Right lobe of liver (tissue), 6 donors: ENCODE measurements at places on chromosomes 3 and 15.
A peak's percentile ranks its signal among the peaks of the same experiment; 100 is the strongest.

- DNase-seq: no peak
Measured at GRCh38 chr3:56951366-56951765, 109.1 kb upstream of the SPATA12 start.

GRCh38 chr3:30222441-30222840 is 384.0 kb upstream of the TGFBR2 start:
- DNase-seq: no peak

GRCh38 chr3:184491867-184492615 is 69.5 kb upstream of the EPHB3 start:
- DNase-seq: no peak

DNA sequence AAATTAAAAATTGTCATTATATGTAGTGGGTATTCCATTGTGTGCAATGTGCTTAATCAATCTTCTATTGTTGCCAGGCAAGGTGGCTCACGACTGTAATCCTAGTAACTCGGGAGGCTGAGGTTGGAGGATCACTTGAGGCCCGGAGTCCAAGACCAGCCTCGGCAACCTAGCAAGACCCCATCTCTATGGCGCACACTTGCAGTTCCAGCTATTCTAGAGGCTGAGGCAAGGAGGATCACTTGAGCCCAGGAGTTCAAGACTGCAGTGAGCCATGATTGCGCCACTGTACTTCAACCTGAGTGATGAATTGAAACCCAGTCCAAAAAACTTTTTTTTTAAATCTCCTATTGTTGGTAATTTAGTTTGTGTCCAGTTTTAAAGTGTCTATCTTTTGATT is 33.4 kb upstream of the ABHD2 start:
- DNase-seq: no peak

- DNase-seq: no peak
Measured at GRCh38 chr3:155519078-155519477, 225.6 kb upstream of the STRIT1 start.

GRCh38 chr15:74383695-74384565 is 16.5 kb upstream of the CYP11A1 start:
- DNase-seq: no peak

DNA sequence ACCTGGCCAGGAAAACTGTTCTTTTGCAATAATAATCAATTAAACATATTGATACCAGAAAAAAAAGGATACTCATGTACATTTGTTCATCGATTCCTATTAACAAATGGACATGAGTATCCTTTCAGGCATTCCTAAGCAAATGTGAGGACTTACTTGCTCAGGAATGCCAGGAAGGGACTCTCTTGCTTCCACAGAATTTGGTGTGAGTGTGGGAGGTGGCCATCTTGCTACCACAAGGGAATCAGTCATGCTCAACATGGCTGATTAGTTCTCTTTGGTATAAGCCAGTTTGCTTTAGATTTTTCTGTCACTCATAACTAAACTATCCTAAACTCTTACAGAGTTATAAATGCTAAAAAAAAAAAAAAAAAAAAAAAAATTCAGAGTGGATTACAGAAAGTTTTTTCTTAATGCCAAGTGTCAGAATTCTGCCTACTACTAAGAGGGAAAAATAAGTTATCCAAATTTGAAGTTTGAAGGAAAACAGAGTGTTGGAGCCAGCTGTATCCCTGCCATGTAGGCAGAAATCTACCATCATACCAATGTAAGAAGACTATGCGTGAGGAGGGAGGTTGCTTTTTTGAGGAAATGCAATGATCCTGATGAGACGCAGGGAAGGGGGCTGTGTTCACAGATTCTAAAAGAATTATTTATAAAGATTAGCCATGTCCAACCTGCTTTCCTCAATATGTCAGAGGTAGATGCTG is 98.7 kb downstream of the PLD1 start:
- DNase-seq: no peak

DNA sequence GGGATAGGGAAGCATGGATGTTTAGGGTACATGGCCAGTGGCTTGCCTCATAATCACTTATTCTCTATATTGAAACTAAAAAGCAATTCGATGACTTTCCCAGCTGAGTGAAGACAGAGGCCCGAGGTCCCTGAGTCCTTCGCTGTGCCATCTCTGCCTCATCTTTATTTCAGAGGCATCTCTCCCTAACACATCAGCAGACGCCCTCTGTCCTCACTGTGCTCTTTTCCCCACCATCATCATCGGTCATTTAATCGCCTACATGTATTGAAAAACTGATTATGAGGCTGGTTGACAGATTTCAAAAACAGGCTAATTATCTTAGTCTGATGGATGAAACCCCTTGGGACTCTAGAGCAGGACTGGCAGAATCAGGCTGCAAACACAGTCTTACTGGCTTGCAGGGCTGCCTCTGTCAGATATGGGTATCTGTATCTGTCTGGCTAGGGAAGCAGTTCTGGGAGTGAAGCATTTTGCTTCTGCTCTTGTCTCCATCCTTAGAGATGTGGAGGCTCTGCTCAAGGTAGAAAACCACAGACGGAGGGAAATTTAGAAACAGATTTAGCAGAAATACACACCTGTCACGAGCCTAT is 291.0 kb upstream of the CHRM5 start:
- DNase-seq: no peak

DNA sequence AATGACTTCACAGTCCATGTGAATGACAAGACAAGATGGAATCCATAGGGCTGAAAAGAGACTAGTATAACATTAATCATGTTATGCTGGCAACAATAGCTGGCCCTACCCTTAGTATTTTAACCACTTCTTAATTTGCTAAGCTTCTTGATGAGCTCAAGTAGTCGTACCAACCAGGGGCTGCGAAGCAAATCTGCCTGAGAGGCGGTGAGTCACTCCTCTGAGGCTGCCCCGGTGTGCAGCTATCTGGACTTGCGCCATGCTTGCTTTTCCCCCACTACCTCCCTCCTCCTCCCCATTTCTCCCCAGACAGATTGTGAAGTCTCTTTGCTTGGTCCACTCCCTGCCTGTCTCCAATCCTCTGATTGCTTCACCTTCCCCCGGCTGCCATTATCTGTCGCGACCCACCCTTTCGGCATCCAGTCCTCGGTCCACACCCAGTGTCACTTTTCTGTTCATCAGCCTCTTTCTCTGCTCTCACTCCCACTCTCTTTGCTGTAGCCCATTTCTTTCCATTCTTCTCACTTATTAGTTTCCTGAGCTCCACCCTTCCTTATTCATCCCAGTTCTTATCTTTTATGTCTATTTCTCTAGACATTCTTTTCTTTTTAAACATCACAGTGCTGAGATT is 42.7 kb downstream of the DUT start:
- DNase-seq: no peak

- no peak for DNase-seq
Measured at GRCh38 chr15:65171428-65171827, 13.7 kb downstream of the CLPX start.

GRCh38 chr15:98731712-98732450 is 83.5 kb downstream of the IGF1R start:
- DNase-seq: no peak

GRCh38 chr15:74376825-74377581 is 9.6 kb upstream of the CYP11A1 start:
- DNase-seq: no peak

DNA sequence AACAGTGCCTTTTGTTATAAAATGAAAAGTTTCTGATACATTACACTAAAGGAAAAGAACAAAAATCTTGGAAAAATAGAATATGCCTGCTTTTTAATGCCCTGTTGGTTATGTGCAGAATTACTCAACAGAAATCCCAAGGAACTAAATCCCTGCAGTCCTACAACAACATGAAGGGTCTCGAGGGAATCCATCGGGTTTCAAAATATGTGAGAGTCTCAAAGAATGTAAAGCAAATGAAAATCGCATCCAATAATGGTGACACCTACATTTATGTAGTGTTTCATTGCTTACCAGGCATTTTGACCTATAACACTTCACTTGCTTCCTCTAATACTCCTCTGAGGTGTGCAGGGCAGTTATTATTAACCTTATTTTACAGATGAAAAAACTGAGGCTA is 411.3 kb downstream of the FOXP1 start:
- no peak for DNase-seq

- DNase-seq: no peak
Measured at GRCh38 chr3:59424268-59425010, 374.6 kb upstream of the CFAP20DC start.

- no peak for DNase-seq
Measured at GRCh38 chr3:110938629-110939028, 133.0 kb upstream of the NECTIN3 start.

DNA sequence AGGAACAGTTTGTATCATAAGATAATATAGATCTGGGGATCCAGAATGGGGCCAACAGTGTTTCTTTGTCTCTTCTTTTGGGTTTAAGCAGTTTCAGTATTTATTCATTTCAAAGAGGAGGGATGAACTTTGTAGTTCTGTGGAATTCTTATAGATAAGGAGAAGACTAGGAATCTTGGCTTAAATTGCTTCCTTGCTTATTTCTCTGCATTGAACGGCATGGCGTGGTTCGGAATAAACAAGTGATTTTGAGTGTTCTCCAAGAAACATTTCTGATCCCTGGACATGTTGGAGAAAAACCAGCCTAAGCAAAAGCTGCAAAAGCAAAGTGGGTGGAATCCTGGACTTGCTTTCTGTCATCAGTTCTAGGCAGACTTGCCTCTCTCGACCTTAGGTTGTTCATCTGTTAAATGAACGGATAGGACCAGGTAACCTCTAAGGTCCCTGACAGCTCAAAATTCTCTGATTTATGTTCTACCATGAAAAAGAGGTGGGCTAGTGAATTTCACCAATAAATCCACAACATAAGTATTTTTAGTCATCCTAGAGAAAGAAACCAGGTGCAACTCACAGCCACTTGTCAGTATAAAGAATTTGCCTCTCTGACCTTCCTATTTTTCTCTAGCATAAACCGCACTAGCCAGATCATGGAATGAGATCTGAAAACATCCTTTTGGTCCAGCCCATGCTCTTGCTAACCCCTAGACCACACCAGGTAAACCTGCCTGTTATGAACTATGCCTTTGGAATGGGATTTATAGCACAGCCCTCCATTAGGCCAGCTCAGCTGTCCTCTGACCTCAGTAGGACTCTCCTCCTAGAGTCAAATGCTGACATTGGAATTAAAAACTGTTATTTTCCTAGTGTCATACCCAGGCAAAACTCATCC is 78.8 kb downstream of the CLDN11 start:
- DNase-seq: no peak

DNA sequence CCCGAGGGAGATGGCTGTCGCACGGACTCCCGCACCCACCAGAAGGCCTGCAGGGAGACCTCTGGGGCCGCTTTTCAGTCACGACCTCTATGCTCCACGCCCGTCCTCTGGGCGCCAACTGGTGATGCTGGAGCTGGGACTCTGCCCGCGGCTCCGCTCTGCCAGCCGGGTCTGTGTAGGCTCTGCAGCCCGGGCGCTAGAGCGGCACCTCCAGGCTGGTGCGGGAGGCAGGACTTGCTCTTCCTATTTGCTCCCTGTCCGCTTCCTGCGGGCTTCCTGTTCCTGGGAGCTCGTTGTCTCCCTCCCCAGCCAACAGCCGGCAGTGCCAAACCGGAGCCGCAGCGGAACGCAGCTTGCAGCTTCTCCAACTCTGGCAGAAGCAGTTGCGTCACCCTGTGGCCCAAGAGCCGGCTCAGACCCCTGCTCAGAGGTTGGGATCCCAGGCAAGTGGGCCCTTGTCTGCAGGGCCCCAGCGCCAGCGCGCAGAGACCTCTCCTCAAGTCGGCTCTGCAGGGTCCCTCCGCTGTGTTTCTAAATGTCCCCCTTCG is 285.9 kb downstream of the XXYLT1 start:
- DNase-seq: peak; percentile 73

DNA sequence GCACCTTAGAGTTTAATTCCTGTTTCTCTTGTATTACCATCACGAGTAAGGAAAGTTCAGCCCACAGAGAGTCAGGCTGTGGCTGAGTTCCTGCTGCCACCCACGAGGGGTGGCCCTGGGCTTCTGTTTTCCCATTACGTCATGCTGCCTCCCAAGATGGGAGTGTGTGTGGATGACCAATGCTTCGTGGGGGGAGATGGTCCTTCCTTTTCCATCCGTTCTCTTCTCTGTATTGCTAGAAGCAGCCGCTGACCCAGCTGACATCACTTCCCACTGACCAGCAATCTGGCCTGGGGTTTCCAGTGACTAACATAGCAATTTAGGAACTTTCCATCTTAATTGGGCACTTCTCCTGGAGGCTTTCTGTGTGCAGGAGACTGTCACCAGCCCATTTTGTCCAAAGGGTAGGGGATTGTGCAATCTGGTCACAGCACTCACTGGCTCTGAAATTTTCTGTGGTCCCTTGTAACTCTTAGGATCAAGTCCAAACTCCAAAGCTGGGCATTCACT is 9.3 kb downstream of the IRAK2 start:
- DNase-seq: peak; percentile 73

GRCh38 chr15:63019511-63020109 is 22.9 kb upstream of the TPM1 start:
- peak; percentile 52 for DNase-seq

DNA sequence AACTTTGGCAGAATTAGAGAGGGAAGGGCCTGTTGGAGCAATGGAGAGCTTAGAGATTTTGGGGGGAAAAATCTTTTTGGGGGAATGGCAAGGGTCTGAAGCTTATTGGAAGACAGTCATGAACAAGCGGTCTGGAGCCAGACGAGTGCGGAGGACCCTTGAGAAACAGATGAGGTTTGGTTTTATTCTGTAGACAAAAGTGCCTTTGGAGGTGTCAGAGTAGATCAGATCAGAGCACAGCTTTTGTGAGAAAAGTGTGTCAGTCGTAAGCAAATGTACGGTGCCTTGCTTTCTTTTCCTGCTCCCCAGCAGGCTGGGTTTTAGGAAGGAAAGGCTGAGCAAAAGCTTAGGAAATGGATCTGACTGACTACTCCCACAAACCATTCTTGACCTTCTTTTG is 236.8 kb upstream of the TPRG1 start:
- no peak for DNase-seq

- peak; percentile 37 for DNase-seq
Measured at GRCh38 chr15:93249623-93250022, 160.6 kb upstream of the RGMA start.

DNA sequence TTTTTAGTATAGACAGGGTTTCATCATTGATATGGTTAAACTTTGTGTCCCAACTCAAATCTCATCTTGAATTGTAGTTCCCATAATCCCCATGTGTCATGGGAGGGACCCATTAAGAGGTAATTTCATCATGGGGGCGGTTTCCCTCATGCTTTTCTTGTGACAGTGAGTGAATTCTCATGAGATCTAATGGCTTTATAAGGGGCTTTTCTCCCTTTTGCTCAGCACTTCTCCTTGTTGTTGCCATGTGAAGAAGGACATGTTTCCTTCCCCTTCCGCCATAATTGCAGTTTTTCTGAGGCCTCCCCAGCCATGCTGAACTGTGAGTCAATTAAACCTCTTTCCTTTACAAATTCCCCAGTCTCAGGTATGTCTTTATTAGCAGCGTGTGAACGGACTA is 20.2 kb upstream of the ZNF710 start:
- no peak for DNase-seq

DNA sequence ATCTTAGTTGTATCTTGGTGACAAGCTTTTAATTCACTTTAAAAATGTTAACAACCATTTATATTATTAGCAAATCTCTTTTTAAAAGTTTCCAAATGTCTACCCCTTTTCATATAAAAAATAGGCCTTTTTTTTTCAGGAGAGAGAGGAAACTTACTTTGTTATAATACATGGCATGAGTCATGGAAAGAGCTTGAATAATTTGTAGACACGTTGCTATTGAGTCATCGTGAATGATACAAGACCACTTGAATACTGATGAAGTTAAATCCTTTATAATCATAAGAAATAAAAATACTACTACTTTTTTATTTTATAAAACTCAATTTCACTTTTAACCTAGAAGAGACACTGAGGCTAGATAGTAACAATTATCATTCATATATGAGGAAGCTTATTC is 70.3 kb upstream of the BBX start:
- DNase-seq: no peak
